ENCODE measurements at places on chromosomes 4 and X.

DNA sequence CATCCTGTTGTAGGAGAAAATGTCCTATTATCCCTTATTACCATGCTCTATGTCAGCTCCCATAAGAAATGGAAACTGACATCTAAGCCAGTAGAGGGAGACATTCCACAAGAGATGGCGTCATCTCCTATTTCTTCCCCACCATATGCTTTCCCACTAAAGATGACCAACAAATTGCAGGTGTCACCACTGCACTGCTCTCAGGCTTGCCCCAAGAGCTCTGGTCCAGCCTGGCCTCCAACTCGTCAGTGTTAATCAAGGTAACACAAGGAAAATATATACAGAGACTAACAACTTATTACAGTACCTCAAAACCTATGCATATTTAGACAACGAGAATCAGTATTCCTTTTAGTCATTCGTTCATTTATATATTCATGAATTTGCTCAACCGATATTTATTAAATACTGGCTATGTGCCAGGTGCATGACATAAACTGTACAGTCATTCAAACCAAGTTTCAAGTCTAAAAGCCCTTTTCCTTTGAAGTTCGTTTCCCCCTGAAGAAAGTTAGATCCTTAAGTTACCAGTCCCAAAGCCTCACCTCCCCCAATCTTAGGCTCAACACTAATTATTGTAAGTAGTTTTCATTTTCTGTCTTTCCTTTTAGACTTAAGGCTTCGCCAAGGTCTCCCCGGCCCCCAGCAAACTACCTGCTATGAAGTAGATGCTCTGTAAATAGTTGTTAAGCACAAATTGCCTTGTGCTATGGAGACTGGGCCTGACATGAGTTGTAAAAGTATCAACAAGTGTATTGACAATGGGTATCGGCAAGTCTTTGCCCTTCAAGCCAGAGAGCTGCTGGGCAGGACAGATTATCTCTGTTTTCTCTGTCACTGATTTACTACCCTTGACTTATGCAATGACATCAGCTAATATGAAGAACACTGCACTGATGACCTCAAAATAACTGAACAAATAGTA lies 3.1 kb upstream of the FGB start:
- peak; percentile 23 for DNase-seq

DNA sequence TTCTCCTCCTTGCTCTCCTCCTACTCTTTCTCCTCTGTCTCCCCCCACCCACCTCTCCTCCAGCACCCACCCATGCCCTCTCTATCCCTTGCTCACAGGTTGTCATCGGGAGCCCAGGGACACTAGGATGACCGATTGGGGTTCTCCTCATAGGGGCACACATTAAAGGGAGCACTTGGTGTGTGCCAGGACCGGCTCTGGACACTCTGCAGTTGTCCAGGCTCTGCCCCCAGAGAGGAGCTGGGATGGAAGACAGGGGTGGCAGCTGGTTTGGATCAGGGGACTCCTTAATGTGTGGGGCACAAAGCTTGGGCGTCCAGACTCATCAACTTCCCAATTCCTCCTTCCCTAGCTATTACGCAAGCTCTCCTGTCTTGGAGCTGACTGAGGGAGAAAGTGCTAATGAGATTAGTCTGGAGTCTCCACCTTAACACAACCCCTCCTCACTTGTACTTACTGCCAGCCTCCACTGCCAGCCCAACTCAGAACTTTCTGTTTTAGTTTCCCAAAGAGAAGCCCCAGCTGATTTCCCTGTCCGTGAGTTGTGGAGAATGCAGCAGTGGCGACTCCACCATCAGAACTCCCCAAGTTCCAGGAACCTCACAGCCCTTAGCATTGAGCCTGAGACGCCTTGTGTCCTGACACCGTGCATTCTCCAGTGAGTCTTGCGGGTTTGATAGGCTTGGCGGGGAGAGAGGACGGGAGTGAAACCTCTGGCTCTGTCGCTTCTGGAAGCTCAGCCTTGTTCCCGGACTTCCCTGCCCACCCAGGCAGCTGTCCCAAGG lies 52.2 kb downstream of the CXorf49B start:
- no peak for DNase-seq

DNA sequence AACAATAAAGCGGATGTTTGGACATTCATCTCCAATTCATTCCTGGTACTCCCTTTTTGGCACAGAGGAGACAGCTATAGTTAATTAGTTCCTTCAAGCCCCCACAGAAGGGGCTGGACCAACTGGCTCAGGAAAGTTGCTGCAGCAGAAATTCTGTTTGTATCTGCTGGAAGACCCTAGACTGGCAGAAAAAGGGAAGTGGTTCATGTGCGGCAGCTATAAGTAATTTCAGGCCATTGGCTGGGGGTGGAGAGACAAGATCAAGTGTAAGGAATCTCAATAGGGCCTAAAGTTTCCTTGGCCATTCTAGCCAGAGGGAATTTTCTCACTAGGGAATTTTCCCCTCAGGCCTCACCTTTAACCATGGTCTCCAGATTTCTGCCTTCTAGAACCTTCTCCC lies 89.9 kb upstream of the DHX15 start:
- no peak for DNase-seq

DNA sequence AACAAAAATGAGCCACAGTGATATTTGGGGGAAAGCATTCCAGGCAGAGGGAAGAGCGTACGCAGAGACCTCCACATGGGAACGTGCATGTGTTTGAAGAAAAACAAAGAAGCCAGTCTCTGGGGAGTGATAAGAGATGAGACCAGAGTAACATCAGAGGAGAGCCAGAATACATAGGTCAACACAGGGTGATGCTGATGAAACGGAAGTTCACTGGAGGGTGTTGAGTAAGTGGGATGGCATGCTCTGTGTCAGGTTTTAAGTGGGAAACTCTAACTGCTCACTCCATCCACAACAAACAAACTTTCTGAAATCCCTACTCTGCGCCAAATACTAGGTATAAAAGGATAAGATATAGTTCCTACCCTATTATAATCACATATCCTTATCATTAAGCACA lies 110.0 kb downstream of the ARHGAP6 start:
- DNase-seq, result no peak

DNA sequence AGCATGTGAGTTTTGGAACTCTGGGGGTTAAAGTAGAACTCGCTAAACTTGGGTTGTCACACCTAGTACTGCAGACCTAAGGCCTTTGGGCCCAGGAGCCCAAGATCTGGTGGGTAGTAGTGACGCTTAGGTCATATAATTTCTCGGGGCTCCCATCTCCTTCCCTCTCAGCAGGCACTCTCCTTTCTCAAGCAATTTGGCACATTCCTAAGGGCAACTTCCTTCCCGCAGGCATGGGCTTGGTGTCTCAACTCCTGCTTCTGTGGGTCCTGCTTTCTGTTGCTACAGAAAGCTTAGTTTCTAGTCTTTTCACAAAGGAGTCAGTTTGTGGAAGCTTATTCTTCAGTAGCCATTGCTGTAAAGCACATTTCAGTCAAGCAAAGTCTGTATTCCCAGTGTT lies 10.4 kb upstream of the EDA start:
- DNase-seq, result no peak

DNA sequence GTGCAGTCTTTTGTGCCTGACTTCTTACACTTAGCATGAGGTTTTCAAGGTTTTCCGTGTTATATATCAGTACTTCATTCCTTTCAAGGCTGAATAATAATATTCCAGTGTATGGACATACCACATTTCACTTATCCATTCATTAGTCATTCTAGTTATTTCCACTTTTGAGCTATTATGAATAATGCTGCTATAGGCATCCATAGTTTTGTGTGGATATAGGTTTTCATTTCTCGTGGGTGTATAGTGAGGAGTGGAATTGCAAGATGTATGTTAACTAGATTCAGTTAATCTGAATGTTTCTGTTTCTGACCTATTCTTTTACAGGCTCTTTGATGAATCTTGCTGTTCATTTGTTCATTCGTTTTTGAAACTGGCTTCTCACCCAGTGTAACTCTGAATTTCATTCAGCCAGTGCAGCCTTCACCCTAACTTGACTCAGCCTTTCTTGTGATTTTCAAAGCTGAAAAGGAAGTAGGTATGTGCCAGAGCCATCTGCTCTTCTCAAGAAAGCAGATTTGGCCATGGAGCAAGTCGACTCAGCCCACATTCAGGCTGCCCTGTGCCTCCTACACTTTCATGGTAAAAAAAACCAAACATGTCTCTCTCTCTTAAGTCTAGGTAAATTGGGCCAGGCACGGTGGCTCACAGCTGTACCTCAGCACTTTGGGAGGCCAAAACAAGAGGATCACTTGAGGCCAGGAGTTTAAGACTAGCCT lies 56.3 kb upstream of the NOCT start:
- no peak for DNase-seq

DNA sequence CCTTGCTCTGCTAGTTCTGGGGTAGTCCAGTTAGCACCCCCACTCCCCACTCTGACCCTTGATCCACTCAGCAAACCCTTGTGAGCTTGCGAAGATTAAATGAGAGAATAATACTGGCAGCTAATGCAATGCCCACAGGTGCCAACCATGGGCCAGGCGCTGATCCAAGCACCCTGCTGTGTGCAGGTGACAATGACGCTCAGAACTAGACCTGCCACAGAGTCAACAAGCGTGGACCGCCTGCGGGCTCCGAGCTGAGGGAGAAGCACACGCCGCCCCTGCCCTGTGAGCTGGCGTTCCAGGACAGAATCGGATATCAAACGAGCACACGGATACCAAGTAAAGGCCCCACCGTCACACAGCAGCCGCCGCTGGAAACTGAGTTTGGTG lies 129.2 kb downstream of the FAM53A start:
- no peak for DNase-seq

GRCh38 chr4:63556332-63556731 lies 852.9 kb downstream of the TECRL start:
- no peak for DNase-seq

- DNase-seq, result no peak
Measured at GRCh38 chrX:111035991-111036390, 60.0 kb upstream of the PAK3 start.

- DNase-seq, result peak; percentile 41
Measured at GRCh38 chr4:113901994-113902787, 77.3 kb downstream of the ARSJ start.

DNA sequence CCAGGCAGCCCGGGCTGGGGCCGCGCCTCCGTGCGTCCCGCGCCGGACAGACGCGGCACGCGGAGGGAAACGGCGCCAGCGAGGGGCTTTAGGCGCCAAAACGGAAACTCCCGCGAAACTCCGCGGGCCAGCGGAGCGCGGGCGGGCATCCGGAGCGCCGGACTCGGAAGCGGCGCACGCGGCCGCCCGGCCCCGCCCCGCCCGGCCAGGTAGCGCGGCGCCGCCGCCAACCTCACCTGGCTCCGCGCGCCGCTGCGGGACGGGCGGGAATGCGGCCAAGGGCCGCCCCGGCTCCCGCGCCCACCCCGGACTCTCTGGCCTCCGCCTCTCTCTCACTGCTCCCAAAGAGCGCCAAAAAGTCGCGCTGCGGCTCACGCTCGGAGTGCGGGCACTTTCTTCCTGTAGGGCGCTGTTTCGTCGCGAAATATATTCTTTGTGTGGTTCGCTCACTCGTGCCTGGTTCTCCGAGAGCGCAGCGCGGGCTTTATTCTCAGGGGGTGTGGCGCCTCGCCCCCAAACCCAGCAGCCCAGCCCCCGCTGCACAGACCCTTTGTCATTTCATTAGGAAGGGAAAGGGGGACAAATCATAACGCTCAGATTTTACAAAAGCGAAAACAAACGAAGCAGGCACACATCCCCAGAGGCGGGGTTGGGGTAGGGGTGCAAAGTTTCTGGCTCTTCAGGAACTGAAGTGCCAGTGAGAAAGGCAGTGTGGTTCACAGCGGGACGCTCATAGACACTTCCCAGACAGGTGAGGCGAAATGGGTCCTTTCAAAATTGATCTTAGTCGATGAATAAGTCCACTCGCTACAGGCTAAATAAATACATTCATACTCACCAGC lies 961 bp upstream of the MBNL3 start:
- DNase-seq, result peak; percentile 34

- no peak for DNase-seq
Measured at GRCh38 chr4:32427566-32427965, 1707.4 kb downstream of the PCDH7 start.

DNA sequence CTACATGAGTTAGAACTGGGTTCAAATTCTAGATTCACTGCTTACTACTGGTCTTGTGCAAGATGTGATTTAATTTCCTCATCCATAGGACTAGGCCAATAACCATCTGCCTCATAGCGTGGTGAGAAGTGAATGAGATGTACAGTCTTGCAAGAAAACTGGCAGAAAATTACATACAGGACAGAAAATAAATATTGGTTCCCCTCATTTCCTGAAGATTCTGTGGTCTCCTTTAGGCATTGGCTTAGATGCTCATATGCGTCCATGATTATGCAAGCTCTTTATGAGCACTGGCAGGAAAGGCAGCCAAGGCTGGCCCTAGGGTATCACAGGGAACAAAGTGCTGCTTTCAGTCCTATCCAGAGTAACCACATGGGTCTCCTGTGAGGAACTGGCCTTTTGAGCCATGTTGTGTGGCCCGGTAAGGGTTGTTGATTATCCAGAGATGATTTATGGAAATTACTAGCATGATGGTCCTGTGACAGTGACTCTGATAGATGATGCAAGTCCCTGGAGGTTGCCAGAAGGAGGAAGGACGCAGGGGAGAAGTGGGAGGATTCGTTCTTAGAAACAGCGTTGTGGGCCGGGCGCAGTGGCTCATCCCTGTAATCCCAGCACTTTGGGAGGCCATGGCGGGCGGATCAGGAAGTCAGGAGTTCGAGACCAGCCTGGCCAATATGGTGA lies 9.9 kb upstream of the MOB1B start:
- DNase-seq, result no peak

- DNase-seq, result no peak
Measured at GRCh38 chr4:616911-617643, 8.3 kb upstream of the PDE6B start.

- no peak for DNase-seq
Measured at GRCh38 chr4:70627620-70628019, 924 bp upstream of the ENAM start.

GRCh38 chr4:112075129-112075753 lies 70.0 kb upstream of the FAM241A start:
- DNase-seq, result peak; percentile 61

Measured in activated CD4-positive, alpha-beta T cell treated with anti-CD3 and anti-CD28 coated beads, Interleukin-10, Interleukin-2, amounts not matched to agents 100 ng/mL and 50 ng/mL, durations not matched to agents 16 hours and 8 hours (primary cell).